Transverse colon (tissue), 4 donors: ENCODE measurements at places on chromosomes 5 and 9. TPM values are rescaled to one million over a fixed set of nuclear protein-coding genes. Genes with fewer than 3 reads are reported as not detected.

DNA sequence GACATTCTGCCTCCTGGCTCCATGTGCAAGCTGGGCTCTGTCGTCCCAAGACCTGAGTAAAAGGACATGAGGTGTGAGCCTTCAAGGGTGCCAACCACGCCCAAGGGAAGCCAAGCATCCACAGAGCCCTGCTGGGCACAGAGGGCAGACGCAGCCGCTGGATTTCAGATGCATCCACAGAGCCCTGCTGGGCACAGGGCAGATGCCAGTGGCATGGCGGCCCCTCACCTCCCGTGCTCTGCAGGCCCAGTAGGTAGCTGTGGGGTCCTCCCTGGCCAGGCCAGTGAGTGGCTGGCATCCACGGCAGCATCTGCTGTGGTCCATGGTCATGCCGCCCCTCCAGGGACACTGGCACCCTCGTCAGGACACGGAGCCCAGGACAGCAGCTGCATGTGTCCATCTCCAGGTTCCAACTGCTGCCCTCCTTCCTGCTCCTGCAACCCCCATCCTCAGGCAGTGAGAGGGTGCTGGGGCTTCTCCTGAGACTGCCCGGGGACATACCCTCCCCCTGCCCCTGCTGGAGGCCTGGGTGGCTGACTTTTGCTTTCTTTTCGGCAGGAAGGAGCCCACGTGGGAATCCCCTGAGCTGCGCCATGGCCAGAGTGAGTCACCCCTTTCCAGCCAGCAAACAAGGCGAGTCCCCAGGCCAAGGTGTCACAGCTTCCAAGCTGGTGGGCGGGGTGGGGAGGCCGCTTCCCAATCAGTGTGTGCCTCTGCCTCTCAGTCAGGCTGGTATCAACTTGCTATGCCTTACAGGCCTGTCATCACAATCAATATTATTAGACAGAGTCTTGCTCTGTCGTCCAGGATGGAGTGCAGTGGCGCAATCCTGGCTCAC is 4.0 kb upstream of the TRAF2 start:
- H3K27me3 ChIP-seq, result no peaks in the 10 kb centered on the region
- H3K27ac ChIP-seq, result peak overlapping the region; percentile 65
- peaks cover 32% of the 10 kb centered on the region for H3K4me1 ChIP-seq
- no peaks in the 10 kb centered on the region for H3K36me3 ChIP-seq
- no peak overlapping the region for H3K4me3 ChIP-seq

Gene KIF12
- total RNA-seq, result 10.6 TPM

Gene BARHL1
- total RNA-seq, result not detected

DNA sequence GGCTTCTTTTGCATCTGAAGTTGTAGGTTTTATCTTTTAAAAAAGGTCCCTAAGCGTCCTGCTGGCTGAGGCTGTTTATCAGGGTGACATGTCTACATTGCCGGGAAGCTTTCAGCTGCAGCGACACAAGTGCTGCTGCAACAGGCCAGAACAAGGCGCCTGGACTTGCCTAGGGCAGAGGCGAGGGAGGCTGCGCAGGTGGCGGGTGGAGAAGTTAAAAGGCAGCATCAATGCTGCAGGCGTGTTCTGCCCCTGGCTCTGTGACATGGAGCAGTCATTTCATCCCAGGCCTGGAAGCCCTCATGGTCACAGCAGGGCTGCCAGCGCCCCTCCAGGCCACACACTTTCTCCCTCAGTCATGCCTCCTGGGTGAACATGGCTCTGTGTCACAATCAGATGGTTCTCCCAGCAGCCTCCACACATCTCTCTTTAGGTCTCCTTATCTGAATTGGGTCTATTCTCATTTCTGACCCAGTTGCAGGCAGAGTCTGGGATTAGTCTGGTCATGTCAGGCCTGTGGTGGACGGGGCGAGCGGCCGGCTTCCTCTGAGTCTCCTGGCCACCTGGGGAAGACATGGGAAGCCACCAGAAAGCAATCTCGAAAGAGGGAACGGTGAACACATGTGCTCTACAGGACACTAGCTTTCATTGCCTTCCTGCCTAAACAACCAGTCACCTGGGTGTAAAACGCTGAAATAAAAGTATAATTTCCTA is 41.3 kb downstream of the IRX2 start:
- no peak for DNase-seq
- no peaks in the 10 kb centered on the region for H3K36me3 ChIP-seq
- H3K4me1 ChIP-seq, result no peaks in the 10 kb centered on the region
- no peak overlapping the region for H3K4me3 ChIP-seq
- H3K27ac ChIP-seq, result no peak overlapping the region
